Erythroblast (primary cell): ENCODE measurements at places on chromosomes 4 and X.

- DNase-seq = no peak
Observed at GRCh38 chr4:1136048-1136447, 22.7 kb upstream of the RNF212 start.

GRCh38 chr4:176760471-176760870, 32.3 kb downstream of the VEGFC start:
- DNase-seq = no peak

DNA sequence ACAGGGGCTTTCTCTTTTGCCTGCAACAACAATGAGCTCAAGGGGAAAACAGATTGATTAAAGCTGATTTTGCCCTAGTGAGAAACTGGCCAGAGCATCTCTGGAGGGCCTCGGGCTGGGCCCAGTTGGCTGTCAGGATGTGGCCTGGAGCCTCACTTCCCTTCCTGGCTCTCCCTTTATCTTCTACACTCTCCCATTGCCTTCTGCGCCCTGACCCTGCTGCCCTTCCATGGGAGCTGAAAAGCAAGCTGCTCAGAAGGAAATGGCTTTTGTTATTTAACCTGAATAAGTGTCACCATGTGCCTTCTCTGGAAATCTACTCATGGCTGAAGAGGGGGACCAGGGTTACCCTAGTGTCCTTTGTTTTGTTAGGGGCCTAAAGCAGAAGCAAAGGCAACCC, 43.8 kb downstream of the NHSL2 start:
- DNase-seq = no peak

DNA sequence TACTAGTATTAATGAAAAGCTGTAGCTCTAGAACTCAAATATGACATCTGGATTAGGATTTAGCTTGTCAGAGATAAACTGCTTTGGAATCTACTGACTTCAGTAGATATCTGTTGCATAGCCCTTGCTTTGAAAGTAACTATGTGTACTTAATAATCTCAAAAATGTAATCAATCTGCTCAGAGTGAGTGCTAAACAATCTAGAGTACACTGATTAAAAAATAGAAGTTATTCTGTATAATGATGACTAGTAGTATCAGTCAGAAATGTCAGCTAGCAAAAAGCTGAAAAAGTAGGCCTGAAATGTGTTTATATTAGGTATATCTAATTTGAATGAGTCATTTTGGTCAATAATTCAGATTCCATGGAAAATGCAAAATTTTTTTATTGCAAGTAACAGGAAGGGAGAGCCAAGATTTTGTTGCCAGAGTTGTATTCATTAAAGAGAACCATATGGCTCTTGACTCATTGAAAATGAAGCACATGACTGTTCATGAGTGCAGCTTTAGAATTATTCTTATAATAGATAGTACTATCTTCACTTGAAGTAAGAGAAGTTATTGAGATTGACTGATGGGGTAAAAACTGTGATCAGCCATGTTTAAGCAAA, 20.0 kb downstream of the CLCN3 start:
- no peak for DNase-seq

DNA sequence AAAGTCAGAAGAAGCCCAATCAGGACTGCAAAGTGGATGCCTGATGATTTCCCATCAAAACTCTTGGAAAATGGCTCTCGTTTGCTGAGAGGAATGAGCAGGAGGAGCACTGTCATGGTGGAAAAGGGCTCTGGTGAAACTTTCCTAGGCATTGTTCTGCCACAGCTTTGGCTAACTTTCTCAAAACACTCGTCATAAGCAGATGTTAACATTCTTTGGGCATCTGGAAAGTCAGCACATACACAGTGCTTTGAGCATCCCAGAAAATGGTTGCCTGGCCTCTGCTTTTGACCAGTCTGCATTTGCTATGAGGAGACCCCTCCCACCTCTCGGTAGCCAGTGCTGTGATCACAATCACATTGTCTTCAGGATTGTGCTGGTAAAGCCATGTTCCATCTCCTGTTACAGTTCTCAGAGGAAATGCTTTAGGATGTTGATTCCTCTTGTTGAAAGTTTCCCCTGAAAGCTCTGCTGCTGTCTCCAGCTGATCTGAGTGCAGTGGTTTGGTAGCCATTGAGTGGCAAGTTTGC, 25.2 kb upstream of the TBC1D14 start:
- no peak for DNase-seq

DNA sequence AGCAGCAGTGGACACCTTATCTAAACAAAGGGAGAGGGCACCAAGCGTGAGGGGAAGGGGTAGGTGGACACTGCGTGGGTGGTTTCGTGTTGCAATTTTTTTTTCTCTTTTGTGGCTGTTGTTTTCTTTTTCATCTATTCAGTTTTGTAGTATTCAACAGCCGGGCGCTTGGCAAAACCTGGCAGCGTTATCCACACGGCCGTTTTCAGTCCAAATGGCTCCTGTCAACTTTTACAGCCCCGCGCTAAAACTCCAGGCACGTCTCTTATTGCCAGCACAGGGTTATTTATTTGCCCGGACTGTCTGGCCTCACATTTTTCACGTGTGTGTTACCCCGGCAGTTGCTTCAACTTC, 192.2 kb downstream of the BCOR start:
- DNase-seq = no peak

DNA sequence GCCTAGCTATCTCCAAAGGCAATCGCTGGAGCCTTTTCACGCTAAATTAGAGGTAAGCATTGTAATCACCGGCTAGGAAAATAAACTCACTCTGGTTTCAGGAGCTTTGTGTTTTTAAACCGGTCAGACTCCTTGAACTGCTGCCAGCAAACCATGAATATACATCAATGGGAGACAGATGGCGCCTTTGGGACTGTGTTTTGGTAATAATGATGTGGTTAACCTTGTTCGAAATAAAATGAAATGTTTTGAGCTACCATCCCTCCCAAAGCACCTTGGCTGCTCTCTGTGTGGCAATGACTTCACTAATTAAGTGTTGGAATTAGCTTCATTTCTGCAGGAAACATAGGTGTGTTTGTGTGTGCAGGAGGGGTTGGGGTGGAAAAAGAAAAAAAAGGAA, 65.3 kb downstream of the CLNK start:
- DNase-seq = no peak

GRCh38 chrX:41558531-41558930, 111.4 kb downstream of the NYX start:
- peak; percentile 42 for DNase-seq

DNA sequence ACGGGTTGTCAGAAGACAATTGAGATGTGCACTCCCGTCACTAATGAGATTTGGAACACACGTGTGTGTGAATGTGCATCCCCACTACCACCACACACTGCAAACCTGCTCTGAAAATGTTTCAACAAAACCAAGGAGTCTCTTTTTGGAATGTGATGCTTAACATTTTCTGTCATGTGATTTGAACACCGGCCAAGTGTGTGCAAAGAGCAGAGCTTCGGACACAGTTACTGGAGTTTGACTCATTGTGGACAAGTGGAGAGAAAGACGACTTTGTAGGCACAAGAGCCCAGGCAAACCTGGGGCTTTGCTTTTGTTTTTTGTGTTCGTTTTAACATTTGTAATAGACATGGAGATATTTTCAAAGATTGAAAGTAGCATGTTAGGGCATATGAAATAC, 49.2 kb downstream of the CCKAR start:
- no peak for DNase-seq

GRCh38 chr4:162056990-162057389, 106.8 kb downstream of the FSTL5 start:
- DNase-seq = no peak

GRCh38 chr4:74665346-74665745, 129.0 kb downstream of the BTC start:
- no peak for DNase-seq

DNA sequence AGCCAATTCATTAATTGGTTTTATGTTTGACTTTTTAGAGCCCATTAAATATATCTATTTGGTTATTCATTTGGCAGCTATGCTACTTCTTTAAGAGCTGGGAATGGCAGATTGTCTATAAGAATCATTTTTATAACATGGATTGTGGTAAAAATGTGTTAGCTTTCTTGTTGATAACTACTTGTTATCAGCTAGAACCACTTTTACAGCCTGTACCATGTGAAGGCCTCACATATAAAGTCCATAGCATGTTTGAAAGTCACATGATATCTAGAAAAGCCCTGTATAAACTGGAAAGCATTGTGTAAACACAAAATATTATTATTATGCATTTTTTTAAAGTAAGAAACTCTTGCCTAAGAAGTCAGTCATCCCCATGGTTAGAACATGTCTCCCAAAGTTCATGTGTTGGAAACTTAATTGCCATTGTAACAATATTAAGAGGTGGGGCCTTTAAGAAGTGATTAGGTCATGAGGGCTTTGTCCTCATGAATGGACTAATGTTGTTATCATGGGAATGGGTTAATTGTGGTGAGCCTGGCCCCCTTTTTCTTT, 110.9 kb upstream of the BMP2K start:
- DNase-seq = peak; percentile 91

- DNase-seq = no peak
Observed at GRCh38 chr4:168575473-168575872, 78.6 kb downstream of the PALLD start.

DNA sequence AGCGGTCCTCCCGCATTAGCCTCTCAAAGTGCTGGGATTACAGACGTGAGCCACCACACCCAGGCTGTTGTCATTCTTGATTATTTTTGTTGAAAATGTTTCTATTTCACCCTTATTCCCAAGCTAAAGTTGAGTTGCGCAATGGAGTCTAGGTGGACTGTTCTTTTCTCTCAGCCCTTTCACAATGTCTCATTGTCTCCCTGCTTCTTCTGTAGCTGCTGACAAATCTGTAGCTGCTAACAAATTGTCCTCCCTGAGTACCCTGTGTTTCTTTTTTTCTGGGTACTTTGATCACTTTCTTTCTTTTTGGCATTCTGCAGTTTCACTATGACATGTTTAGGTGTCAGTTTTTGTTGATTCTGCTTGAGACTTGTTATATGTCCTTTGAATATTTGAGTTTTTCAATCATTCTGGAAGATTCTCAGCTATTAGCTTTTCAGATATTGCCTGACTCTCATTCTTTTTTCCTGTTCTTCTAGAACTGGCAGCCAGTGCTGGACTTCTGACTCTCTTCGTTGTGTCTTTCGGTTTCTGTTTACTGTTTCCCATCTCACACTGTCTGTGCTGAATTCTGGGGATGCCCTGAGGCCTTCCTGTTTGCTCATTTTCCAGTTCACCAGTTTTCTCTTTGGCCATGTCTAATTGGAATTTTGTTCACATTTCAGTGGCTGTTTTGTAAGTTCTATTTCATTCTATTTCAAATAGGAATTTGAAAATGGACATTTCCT, 6.6 kb downstream of the ABCD1 start:
- no peak for DNase-seq

DNA sequence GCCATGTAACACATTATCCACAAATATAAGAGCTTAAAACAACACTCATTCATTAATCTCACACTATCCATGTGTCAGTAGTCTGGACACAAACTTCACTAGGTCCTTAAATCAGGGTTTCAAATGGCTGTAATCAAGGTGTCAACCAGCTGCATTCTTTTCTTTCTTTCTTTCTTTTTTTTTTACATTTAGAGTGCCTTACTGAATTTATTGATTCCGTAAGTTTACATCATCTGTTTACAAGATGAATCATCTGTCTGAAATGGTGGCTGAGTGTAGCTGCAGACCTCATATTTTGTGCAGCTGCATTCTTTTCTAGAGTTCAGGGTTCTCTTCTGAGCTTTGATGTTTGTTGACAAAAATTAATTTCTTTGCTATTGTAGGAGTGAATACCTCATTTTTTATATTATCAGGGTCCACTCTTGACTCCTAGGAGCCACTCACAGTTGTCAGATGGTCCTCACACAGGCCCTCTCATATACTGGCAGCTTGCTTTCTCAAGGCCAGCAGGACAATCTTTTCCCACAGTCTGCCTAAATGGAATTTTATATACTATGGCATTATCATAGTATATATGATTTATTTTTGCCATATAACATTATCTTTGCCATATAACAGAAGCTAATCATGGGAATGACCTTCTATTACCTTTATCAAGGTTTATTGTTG, 37.8 kb downstream of the SPOCK3 start:
- DNase-seq = no peak

DNA sequence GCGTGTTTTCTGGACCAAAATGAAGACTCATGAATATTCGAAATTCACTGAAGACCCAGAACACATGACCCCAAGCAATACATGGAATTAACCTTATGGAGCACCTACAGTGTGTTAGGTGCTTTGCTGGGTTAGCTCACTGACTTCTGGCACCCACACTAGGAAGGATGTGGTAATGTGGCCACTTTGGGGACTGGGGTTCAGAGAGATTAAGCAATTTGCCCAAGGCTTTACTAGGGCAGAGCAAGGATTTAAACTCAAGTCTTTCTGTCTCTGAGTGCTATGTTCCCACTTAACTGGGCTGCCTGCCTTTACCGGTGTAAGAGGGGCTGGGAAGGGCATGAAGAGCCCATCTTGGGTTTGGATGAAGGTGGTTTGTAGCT, 162.0 kb upstream of the ATP6AP2 start:
- no peak for DNase-seq

- DNase-seq = no peak
Observed at GRCh38 chrX:72141372-72142004, 9.8 kb upstream of the RTL5 start.

DNA sequence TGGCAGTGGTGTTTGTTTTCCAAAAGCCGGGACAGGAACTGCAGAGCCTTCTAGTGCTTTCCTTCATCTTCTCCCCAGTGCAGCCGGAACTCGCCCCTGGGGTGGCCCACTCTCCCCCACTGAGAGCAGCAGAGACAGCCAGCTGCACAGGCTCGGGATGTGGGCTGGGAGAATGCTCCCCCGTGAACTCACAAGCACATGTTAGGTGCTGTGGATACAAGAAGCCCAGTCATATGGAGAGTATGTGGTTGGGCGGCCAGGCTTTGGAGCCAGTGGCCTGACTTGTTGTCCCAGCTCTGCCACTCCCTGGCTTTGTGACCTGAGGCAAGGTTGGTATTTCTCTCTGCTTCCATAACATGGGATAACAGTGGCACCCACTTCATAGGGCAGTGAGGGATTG, 9.4 kb upstream of the KIAA0232 start:
- no peak for DNase-seq

- DNase-seq = peak; percentile 92
Observed at GRCh38 chr4:98682719-98683118, 24.3 kb upstream of the TSPAN5 start.

DNA sequence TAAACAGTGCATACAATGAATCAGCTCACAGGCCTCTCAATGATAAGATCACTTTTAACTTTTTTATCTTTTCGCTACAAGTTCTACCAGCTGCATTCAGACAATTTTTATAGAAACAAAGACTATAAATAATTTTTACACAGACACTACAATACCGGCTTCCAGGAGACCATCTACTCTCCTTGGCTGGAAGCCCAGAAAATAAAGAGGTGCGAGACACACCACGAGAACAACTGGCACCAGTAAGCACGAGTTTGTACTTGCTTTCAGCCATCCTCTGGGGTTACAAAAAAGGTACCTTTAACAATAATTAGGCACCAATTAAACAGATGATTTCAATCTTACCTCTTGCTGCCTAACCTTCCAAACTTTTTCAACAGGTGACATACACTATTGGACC, 11.2 kb upstream of the PRDX4 start:
- DNase-seq = no peak

DNA sequence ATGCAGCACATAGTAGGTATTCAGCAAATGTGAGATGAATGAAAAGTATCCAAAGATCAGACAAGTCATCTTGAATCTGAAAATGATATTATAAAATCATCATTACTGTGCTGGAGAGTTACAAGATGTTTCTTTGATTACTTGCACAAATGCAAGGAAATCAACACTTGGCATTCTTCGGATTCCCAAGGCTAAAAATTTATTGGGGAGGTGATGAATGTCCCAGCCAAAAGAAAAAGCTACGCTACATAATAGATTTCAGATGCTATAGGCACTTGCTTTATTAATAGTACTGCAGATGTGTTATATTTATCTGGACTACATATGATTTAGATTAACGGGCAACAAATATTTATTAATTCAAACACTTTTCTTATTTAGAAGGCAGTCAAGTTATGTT, 286.7 kb upstream of the TENM3 start:
- DNase-seq = no peak

- DNase-seq = no peak
Observed at GRCh38 chr4:15262396-15262795, 165.4 kb upstream of the C1QTNF7 start.
